Activated CD4-positive, alpha-beta T cell treated with anti-CD3 and anti-CD28 coated beads for 36 hours (primary cell): ENCODE measurements at places on chromosomes 5 and 9.

DNA sequence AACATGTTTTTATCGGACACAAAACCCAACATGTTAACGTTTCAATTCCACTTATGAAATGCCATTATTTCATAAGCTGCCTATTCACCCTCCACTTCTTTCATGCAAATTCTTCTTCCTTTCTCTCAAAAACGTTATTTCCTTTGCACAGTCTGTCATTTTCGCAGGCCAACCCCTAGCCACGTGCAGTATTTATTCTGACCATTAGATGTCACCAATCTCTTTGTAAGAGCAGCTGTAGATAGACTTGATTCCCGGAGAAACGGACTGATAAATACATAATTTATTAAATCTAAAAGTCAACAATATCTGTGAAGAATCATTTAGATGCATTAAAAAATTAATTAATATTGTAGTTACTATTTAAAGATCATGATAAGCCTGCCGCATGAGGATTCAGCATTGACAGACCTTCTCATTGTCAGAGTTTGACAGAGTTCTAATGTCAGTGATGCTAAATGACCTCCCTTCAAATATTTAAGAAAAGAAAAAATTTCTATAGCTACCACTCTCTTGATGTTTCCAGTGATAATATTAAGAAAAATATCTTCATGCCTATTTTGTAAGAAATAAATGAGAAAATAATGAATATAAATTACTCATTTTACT lies 933.6 kb downstream of the CDH12 start:
- DNase-seq, result peak; percentile 6

DNA sequence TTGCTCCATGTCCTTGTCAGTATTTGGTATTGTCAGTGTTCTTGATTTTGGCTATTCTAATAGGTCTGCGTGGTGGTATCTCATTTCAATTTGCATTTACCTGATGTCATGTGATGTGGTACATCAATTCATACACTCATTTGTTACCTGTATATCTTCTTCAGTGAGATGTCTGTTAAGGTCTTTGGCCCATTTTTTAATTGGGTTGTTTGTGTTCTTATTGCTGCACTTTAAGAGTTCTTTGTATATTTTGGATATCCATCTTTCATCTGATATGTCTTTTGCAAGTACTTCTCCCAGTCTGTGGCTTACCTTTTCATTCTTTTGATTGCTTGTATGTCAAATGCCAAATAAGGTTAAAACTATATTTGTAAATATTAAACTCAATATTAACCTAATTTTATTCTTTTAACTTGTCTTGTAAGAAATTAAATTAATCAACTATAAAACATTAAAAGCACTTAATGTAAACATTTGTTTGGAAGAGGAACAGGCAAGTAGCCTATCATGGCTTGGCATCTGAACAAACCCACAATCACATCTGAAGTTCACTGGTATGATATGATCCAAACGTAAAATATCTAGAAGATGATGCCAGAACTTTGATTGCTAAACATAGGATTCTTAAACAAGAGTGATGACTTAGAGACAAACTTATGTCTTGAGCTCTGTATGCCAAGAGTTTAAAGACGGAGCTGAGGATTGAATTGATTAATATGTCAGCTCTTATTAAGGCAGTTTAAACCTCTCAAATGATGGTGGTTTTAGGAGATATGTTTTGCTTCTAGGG lies 587.3 kb downstream of the ANXA1 start:
- no peak for DNase-seq

GRCh38 chr9:111730937-111731567 lies 63.7 kb downstream of the SHOC1 start:
- DNase-seq, result no peak

DNA sequence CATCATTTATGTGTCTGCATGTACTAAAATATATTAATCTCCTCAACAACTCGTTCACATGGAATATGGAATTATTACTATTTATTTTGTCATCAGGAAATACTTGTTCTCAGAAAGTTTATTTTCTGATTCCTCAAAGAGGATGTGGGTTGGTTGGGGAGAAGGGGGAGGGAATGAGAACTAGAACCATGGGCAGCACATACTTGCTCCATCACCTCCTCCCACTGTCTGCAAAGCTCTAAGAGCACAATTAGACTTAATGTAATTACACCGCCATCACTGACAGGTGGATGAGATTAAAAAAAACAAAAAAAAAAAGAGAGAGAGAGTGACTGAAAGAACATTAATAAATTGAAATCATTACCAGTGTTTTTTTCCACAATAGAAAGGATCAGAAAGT lies 98.2 kb downstream of the OXCT1 start:
- DNase-seq, result no peak

- DNase-seq, result no peak
Observed at GRCh38 chr9:87216897-87217455, 269.7 kb upstream of the GAS1 start.

DNA sequence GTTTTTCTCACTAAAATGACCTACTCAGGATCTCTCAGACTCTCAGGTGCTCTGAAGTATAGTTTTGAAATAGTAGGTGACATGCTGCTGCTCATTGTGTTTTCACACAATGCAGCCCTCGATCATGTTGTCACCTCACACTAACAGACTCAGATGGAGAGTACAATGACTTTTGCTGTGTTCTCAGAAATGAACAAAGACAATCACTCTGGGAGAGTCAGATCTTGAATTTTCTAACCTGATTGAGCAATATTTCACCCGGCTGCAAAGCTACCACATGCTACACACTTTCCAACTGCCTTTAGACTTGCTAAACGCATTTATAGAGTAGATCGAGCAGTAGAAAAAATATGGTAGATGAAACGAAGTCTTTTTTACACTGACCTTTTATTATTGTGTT lies 113.4 kb downstream of the ST8SIA4 start:
- DNase-seq, result peak; percentile 14

- no peak for DNase-seq
Observed at GRCh38 chr9:8633784-8634183, 834.2 kb upstream of the DMAC1 start.

GRCh38 chr5:3353561-3353960 lies 242.1 kb upstream of the IRX1 start:
- no peak for DNase-seq

GRCh38 chr9:133888809-133889491 lies 103.2 kb downstream of the VAV2 start:
- no peak for DNase-seq

GRCh38 chr5:168214071-168214470 lies 77.4 kb upstream of the WWC1 start:
- DNase-seq, result no peak

- DNase-seq, result no peak
Observed at GRCh38 chr5:143200781-143201398, 202.6 kb downstream of the NR3C1 start.

- DNase-seq, result no peak
Observed at GRCh38 chr5:111233052-111233374, 8.8 kb downstream of the CAMK4 start.

DNA sequence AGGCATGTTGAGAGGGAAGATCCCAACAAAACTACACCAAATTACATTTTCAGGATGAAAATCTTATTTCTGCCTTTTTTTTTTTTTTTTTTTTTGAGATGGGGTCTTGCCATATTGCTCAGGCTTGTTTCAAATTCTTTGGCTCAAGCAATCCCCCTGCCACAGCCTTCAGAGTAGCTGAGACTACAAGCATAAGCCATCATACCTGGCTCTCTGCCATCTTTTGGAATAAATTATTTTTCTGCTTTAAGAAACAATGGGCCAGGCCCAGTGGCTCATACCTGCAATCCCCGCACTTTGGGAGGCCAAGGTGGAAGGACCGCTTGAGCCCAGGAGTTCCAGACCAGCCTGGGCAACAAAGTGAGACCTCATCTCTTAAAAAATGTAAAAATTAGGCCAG lies 14.3 kb downstream of the AFF4 start:
- DNase-seq, result no peak

GRCh38 chr5:179536676-179537075 lies 13.7 kb upstream of the RUFY1 start:
- no peak for DNase-seq

- DNase-seq, result no peak
Observed at GRCh38 chr5:127038550-127038949, 8.2 kb upstream of the MARCHF3 start.

GRCh38 chr5:72166070-72166979 lies 59.0 kb downstream of the MAP1B start:
- no peak for DNase-seq

GRCh38 chr5:171639966-171640365 lies 145.7 kb upstream of the SMIM23 start:
- no peak for DNase-seq

DNA sequence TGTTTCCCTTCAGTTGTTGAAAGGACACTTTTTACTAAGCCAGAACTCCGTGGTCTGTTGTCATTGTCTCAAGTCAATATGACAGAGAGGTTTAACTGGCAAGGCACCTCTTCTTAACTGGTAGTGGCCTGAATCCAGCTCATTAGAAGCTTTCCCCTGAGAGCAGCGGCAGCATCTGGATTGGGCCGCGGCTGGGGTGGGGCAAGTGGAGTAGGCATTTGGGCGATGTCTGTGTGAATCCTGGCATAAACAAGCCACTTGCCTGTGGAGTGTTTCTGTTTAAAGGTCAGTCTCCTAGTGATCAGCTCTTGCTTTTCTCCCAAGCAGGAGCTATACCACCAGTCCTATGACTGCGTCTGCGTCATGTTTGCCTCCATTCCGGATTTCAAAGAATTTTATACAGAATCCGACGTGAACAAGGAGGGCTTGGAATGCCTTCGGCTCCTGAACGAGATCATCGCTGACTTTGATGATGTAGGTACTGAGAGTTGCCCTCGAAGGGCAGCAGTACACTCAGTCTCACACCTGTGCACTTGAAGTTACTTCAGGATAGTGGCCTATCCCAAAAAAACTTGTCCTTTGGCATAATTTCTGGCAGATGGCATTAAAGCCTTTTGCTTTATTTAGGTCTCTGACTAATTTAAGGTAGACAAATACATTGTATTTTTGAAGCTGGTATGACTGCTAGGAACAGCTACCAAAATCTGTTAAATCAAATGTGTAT lies 48.9 kb downstream of the CFAP90 start:
- DNase-seq, result no peak

DNA sequence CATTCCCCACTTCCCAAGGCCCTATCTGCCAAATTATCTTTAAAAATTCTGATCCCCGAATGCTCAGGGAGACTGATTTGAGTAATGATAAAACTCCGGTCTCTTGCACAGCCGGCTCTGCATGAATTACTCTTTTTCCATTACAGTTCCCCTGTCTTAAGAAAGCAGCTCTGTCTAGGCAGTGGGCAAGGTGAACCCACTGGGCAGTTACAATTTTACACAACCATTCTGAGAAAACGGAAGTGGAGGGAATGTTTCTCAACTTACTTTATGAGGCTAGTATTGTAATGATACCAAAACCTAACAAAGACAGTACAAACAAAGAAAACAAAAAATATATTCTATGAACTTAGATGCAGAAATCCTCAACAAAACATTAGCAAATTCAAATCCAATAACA lies 100.0 kb downstream of the MCTP1 start:
- DNase-seq, result no peak

GRCh38 chr9:68822596-68823165 lies 117.6 kb downstream of the PIP5K1B start:
- no peak for DNase-seq

DNA sequence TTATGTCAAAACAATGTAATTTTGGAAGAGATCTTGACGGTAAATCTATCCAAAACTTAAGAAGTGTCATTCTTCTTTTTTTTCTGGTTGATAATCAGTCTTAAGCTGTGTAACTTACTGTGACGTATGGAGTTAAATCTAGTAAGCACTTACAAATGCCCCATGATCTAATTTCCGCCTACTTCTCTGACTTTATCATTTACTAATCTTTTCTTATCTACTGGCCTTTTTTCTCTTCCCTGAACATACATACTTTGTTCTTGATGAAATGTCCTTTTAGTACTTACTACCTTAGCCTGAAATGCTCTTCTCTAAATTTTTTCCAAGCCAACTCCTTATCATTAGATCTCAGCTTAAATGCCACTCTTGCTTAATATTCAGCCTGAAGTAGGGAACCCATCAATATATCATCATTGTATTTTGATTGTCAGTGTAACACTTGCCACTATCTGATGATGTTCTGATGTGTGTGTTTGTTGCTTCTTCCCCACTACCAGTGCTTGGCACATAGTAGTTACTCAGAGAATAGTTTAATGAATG lies 27.6 kb downstream of the AP3S1 start:
- no peak for DNase-seq

GRCh38 chr5:39760385-39761198 lies 335.8 kb upstream of the DAB2 start:
- DNase-seq, result no peak

DNA sequence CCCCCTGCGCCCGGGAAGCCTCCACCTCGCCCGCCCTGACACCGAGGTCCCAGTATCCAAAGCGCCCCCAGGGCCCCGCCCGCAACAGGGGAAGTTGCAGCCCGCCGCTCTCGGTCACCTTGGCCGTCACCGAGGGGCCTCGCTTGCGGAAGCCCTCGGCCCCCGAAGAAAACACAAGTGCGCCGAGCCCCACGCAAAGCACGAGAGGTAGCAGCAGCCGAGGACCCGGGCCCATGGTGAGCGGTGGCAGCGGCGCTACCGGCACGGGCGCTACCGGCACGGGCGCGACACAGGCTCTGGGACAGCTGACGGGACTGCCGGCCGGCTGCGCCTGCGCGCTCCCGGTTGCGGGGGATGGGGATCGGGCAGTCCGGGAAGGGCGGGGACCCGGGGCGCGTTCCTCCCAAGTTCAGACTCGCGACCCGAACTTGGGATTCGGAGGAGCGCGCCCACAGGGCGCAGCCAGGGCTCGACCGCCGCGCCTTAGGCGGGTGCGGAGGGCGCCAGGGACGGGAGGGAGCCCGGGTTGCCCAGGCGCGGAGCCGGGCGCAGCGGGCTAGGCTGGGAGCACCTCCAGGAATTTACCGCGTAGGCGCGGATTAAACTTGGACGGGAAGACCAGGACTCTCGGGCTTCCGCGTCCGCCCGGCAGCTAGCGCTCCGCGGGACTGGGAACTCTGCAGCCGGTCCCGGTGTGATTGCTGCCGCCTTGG lies at the start of gene PPIC:
PPIC (minus strand) TSS at position 335 of the 713 bp plus-strand sequence; CDS start at position 235, 100 bp downstream.
- peak; percentile 43 for DNase-seq

DNA sequence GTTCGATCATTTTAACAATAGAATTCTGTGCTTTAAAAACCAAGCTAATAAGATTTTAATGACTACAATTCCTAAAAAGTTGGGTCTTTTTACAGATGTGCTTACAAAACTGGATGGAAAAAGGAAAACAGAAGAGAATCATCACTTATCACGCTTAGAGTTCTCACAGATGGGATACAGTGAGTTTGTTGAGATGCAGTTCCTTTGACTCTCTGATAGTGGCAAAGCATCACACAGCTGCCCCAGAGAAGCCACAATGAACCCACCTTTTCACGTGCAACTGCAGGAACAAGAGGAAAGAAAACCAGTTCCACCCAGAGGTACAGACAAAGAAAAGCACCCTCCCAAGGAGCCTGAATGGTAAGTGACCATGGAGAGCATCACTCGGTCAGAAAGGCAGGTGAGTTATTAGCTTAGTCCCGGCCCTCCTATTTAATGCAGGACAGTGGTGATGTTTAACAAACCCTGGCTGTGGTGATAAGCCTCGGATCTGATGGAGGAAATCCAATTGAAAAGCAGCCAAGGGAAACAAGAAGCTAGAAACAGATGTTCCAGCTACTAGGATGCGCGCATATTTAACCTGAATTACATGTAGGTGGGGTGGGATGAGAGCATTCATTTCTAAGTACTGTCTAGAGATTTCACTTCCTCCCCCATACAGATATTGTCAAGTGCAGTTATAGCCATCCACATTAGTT lies 167.7 kb downstream of the TARS1 start:
- DNase-seq, result no peak

GRCh38 chr9:18233776-18234445 lies 240.0 kb upstream of the ADAMTSL1 start:
- no peak for DNase-seq

GRCh38 chr5:54620141-54620933 lies 102.8 kb downstream of the SNX18 start:
- no peak for DNase-seq
